ENCODE measurements at places on chromosomes 1 and 21. TPM values are rescaled to one million over a fixed set of nuclear protein-coding genes. Genes with fewer than 3 reads are reported as not detected.

OR13G1 gene
- total RNA-seq, result not detected

DNA sequence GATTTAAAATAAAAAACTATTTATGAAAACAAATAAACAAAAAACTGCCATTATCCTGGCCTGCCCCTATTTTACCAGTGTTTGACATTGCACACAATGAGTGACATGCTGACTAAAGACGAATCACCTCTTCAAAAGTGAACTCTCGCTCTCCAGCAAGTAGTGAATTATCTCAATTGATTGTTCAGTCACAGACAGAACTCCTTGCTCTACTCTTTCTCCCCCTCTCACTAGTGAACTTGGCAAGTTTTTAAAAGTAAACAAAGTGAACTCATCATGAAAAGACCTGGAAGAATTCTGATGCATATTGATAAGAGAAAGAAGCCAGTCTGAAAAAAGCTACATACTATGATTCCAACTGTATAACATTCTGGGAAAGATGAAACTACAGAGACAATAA, 4.7 kb upstream of the C1orf52 start:
- no peak for DNase-seq

DNA sequence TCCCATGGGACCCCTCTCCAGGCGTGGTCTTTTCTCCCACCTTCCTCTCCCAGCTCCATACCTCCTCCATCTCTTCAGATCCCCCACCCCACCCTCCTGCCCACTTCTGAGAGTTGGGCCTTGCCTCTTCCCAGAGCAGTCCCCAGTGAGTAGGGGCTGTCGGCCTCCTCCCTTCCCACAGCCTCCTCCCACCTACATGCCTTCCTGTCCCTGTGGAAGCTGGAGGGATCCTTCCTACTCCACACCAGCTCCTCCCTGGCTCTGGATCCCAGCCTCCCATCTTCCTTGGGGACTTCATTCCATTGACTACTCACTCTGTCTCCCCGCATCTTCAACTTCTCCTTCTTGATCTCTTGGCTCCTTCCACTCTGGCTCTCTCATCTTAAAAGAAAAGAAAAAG, 24.9 kb downstream of the KCNQ4 start:
- no peak for DNase-seq

DNA sequence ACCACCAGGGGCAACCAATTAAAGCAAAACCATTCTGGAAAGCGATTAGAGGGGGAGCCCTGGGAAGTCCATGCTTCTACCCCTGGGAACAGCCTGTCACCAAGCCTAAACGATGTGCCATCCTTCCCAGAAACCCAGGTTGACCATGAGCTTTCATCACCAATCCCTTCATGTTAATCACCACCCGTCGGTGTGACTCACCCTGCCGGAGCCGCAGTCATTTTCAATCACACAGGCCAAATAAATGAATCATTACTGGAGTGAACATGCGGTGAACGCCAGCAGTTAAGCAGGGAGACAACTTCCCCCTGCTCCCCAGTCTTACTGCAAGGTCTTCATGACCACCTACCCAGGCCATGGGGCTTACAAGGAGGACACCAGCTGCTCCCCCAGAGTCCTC, 308.8 kb downstream of the AJAP1 start:
- no peak for DNase-seq

DNA sequence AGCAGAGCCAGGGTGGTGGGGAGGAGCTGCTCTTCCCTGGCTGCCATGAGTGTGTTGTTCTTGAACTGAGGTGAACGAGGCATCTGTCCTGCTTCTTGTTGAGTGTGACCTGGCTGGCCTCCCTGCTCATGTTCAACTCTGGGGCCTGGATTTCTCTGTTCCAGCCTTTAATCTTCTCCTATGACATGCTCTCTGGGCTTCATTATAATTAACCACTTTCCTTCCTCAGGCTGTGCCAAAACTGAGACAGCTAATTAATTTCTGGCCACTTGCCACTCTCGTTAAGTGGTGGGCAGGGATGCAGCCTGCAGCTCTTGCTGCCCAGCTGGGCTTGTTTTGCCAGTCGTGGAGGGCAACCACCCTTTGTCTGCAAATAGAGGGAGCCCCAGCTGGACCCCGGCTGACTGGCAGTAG, 23.3 kb downstream of the OPRD1 start:
- DNase-seq, result no peak

DNA sequence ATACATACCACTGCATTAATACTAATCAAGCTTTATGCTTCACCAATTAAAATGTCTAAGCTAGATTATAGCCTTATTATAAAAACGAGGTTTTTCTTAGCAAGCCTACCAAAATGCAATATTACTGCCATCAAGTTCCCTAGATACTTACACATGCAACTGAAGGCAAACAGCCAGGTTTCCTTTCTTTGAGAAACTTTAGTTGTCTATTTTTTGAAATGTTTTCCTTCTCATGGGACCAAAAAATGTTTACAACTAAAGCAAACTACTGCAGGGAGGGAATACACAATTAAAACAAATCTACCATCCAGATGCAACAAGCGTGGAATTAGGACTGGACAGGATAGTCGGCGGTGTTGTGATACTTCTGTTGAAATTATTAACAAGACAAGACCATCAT, 1.3 kb downstream of the ZNF644 start:
- DNase-seq, result no peak

- DNase-seq, result no peak
Measured at GRCh38 chr1:185404907-185405568, 88.0 kb upstream of the IVNS1ABP start.

DNA sequence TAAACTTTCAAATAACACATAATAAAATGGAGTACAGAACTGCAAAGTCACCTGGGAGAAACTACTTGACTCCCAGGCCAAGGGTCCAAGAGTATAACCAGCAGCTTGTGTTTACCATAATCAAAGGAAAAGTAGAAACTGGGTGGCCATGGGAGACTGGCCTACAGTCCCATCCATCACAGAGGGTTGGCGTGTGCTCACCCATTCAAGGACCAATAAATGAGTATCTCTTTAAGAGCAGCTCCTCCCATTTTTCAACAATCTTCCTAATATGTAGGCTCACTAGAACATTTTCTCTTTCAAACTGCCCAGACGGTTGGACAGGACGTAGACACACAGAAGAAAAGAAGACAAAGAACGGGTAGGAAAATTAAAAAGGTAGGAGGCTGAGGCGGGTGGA, at the start of gene FMO3:
FMO3 (plus strand) TSS at position 302 of the 400 bp plus-strand sequence. CDS start 1,754 bp downstream, outside the sequence.
- no peak for DNase-seq

DNA sequence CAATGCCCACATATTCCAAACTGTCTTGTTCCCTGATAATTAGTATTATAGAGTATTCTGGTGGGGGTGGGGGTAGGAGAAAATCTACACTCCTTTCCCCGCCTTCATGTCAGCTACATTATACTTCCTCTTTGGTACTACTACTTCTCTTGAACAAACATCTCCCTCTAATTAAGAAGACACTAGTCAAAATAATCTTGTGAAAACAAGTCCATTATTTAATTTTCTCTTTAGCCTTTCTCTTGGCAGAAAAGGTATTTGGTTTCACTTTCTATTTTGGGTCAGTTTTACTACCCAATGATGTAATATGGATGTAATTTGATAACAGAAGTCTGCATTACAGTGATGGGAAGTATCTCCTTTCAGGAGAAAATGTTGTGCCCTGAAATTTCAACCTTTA, 22.5 kb downstream of the NTMT2 start:
- no peak for DNase-seq

- DNase-seq, result no peak
Measured at GRCh38 chr1:55997536-55997935, 581.8 kb downstream of the PLPP3 start.

GRCh38 chr1:207848234-207848633, 62.7 kb downstream of the CD34 start:
- DNase-seq, result peak; percentile 83

GRCh38 chr21:44509539-44509938, 30.5 kb downstream of the KRTAP10-1 start:
- DNase-seq, result no peak

DNA sequence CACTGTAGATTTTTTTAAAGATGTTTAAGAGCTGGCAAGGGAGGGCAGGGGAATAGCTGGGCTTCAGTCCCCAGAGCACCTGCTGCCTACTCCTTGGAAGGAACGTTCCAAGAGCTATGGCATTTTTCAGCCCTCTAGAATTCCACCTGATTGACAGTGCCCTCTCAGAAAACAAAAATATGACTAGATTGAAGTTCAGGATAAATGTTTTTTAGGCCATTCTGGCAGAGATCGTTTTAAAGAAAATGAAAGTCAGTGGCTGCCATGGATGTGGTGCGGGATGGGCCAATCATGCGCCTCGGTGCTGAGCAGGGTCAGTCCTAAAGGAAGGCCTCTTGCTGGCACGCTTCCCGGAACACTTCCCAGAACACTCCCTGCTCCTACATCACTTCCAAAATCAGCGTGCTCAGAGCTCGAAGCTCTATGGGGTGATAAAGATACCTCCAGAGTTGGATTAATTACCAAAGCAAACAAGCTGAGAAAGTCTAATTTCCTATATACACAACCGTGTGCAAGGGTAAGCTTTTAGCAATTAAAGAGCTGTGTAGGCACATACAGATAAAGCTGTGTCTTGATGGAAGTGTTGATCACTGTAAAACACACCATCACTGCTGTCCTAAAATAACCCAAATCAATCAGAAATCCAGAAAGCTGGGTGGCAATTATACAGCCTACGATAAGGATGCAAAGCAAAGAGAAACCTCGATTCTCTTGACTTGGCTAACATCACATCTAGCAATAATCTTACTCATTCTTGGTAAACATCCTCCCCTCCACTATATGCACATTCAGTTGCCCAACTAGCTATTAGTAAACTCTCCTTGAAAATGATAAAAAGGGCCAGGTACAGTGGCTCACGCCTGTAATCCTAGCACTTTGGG, 34.6 kb downstream of the TGFBR3 start:
- peak; percentile 98 for DNase-seq

DNA sequence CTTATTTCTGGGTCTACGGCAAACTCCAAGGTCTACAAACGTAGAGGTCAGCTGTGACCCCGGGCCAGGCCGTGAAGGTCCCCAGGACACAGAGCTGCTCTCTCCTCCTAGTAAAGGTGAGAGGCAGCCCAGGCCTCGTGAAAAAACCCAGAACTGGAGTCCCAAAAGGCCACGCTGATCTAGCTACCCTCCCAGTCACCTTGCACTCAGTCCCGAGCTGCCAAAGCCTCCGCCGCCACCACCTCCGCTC, 125 bp downstream of the ATP5PF start:
- DNase-seq, result no peak

GRCh38 chr1:113453771-113454083, 63.4 kb downstream of the MAGI3 start:
- DNase-seq, result no peak

DNA sequence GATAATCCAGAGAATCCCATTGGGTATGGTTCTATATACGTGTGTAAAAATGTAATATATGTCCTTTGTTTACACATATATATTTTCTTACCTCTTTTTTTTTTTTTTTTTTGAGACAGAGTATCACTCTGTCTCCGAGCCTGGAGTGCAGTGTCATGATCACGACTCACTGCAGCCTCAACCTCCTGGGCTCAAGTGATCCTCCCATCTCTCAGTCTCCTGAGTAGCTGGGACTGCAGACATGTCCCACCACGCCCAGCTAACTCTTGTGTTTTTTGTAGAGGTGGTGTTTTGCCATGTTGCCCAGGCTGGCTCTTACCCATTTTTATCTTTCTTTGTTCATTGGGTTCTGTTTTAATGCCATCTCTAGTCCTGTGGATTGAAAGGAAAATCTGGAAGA, 59.5 kb downstream of the ZBTB17 start:
- no peak for DNase-seq

GRCh38 chr1:218823291-218823900, 350.3 kb upstream of the LYPLAL1 start:
- no peak for DNase-seq
